ENCODE measurements at places on chromosomes 5 and 9. TPM values are rescaled to one million over a fixed set of nuclear protein-coding genes. Genes with fewer than 3 reads are reported as not detected.

The MARCOL gene
- not detected for polyA plus RNA-seq

The GRXCR2 gene
- polyA plus RNA-seq: not detected

The CDH6 gene
- polyA plus RNA-seq: not detected

The TJP2 gene
- polyA plus RNA-seq: 17.8 TPM

The TMEM174 gene
- polyA plus RNA-seq: not detected

The GBGT1 gene
- polyA plus RNA-seq: 8.0 TPM

The DNAJC25 gene
- 1.6 TPM for polyA plus RNA-seq

The HCN1 gene
- polyA plus RNA-seq: not detected

The PSD2 gene
- not detected for polyA plus RNA-seq

The OR1J2 gene
- polyA plus RNA-seq: not detected

The FOXE1 gene
- not detected for polyA plus RNA-seq

The PCDHB11 gene
- polyA plus RNA-seq: not detected

The CDH10 gene
- not detected for polyA plus RNA-seq

The IL13 gene
- polyA plus RNA-seq: not detected

The JADE2 gene
- 2.1 TPM for polyA plus RNA-seq

The VPS13A gene
- polyA plus RNA-seq: 1.1 TPM

The HMMR gene
- 0.29 TPM for polyA plus RNA-seq

All from CD14-positive monocyte (primary cell).